ENCODE measurements at places on chromosomes 6 and 20. TPM values are rescaled to one million over a fixed set of nuclear protein-coding genes. Genes with fewer than 3 reads are reported as not detected.

Gene CEP162
- 6.9 TPM for total RNA-seq

Gene NNAT
- 3.1 TPM for total RNA-seq

Gene RGS17
- total RNA-seq, result 3.7 TPM

Gene ADTRP
- total RNA-seq, result 0.58 TPM

Gene HIVEP1
- 48.9 TPM for total RNA-seq

Gene IL20RA
- 0.07 TPM for total RNA-seq

Gene OOEP
- total RNA-seq, result not detected

Gene DNAH8
- not detected for total RNA-seq

Gene PBOV1
- total RNA-seq, result not detected

Gene ADNP
- 63.9 TPM for total RNA-seq

Gene DOP1A
- 14.2 TPM for total RNA-seq

Data from astrocyte (in vitro differentiated cells and primary cell).